ENCODE measurements at places on chromosomes 2 and 18.

DNA sequence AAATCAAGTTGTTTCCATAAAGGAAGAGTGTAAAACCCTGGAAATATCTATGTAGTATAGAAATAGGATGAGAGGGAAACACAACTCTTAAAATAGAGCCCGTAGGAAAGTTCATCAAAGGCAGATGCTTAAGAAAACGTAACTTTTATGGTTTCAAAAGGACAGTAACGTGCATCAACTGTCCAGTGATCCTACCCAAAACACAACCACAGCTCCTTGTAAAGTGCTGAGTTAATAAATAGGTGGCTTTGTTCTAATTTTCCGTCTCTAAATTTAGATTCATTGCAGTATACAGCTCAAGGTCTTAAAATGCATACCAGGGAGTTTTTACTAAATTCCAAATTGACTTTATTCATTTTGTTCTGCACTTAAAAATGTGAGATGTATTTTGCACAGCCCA, 282.1 kb upstream of the ID2 start:
- DNase-seq, result no peak

DNA sequence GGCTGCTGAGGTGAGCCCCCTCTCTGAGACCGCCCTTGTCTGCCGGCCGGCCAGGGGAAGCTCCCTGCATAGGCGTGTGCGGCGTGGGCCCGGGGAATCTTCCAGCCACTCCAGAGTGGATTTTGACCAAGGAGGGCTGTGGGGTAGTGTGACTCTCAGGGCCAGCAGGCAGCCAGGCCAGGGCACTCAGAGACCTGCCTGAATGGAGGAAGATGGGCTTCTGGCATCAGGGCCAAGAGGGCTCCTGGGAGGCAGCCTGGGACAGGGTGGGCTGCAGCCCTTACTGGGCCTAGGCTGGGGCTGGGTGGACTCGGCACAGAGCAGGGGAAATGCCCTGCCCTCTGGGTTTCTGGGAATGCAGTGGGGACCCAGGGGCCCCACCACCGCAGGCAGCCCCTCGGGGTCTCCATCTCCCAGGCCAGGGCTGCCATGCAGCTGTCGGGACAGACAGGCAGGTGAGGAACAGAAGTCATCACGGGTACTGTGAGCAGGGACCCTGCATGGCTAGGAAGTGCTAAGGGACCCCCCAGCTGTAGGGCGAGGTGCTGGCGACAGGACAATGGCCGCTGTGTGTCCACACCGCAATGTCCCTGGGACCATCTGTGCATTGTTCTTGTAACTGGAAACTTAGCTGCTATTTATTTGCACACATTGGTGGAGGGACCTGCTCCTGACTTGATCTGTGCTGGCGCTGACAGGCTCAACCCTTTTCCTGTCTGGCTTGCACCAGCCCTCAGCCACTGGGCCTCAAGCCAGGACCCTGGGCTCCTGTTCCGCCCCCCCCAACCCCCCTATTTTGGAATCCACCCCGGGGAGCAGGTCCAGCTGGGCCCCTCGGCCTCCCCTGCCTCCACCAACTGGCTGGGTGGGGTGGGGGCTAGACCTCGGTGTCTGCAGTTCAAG, 4.1 kb downstream of the PDCD1 start:
- DNase-seq, result no peak

DNA sequence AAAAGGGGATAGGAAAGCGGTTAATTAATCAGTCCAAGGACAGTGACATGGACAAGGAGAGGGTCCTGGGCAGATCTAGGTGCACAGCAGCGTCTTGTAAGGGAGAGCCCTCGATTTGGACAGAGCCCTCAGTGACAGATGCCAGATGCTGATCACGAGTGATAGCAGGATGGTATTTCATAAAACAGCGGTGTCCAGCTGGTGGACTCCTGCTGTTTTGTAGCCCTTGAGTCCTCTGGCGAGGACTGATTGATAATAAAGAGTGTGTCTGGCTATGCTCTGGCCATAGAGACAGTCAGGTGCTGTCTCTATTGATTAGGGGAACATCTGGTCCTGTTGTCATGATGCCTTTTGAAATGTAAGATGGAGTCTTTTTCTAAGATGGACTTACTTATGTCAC, 180.7 kb downstream of the NCK2 start:
- no peak for DNase-seq

DNA sequence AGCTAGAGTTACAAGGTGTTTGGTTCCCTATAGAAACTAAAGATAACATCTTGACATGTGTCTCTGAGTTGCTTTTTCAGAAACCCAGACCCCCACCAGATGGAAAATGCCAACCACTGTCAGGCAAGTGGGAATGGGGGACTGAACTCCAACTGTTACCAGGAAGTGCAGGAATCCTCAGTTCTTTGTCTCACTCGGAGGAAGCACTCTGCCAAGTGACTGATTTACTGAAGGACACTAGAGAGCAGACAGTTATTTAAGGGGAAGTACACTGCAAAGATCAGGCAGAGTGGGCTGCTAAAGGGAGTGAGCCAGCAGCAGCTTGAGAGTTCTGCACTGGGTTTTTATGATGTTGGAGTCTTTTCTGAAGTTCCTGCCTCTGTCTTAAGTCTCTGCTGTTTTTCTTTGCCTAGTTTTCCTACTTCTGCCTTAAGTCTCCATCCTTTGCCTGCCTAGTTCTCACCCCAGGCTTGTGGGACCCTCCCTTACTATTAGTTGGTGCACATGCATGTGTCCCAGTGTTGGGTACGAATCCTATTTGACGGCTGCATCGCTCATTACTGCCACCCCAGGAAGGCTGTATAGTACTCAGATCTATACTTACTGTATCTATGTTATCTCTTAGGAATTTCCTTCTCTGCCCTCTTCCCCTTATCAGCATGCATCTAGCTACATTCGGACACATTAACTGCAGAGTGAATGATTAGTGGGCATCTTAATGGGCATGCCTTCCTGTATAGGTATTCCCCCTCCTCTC, 97.1 kb downstream of the TEX51 start:
- no peak for DNase-seq

DNA sequence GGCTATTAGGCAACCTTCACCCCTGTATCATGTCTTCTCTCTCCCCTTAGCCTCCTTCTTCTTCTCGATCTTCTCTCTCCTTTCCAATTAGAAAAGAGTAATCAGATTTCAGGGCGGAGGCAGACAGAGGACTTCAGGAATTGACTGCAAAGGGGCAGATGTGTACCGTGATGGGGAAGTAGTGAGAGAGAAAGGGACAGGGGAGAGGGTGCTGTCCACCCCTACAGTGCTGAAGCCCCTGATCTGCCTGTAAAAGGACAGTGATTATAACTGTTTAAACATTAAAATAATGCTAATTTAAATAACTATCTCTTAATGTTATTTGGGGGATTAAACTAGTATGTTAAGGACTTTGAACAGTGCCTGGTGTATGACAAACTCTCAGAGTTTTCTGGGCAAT, 178.5 kb downstream of the ACTR3 start:
- DNase-seq, result no peak

- no peak for DNase-seq
These were observed 70.6 kb upstream of the TEX51 start for GRCh38 chr2:126828051-126828450.

DNA sequence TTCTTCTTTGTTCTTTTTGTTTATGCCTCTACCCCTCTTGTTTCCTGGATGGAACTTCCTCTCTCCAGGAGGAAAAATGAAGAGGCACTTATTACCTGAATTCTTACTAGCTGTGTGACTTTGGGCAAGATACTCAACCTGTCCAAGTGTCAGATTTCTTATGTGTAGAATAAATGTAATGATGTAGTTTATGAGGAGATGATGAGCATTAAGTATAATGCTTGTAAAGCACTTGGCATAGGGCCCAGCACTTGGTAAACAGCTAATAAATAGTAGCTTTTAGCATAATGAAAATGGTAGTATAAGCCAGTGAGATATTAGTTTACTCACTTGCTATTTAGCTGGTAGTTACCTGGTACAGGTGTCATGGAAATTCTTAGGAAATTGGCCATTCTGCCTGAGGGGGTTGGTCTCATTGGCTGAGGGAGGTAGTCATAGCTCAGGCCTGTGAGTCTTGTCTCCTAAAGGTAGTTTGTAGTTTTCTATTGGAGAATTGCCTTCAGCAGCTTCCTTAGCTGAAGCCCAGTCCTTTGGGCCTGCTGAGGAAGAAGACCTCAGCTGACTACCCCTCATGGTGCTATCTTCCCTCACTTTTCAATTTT, 133.4 kb upstream of the NABP1 start:
- DNase-seq, result peak; percentile 42

DNA sequence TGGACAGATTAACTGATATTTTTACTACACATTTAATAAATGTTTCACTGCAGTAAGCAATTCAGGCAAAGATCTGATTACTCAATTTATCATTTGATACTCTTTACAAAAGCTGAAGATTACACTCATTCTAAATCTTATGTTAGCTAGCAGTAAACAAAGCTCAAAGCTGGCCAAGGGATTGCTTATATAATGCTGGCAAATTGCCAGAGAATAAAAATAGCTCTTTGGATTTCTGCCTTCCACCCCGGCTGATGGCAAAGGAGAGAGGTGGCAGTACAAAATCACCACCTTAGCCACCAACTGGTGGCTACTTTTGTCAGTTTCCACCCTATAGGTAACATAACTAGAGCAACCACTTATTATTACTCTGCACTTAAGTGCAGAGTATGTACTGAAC, 320.5 kb downstream of the FSIP2 start:
- peak; percentile 43 for DNase-seq

DNA sequence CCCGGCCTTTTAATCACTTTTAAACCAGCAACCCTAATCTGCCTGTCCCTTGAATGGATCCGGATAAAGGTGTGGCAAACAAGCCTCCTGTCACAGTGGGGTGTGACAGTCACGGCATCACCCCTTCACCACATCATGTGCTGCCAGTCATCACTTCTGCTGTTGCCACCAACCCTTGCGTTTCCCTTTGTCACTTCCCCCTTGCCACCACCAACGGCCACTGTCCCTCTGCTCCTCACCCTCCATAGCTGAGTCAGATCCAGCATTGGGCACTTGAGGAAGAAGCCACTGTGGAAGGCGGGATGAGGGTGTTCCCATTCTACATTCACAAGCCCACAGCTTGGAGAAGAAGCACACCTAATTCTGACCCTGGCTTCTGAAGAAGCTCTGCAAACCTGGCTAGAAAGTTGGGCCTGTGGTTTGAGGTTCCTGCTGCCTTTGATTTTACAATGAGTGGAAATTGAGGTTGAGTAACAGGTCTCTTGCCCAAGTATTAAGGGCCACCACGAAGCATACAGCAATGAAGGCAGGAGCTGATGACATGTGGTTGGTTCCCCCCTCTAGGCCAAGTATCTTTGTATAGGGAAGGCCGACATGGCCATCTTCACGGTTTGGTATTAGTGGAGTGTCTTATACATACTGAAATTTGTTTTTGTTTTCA, 22.9 kb upstream of the DARS1 start:
- no peak for DNase-seq

DNA sequence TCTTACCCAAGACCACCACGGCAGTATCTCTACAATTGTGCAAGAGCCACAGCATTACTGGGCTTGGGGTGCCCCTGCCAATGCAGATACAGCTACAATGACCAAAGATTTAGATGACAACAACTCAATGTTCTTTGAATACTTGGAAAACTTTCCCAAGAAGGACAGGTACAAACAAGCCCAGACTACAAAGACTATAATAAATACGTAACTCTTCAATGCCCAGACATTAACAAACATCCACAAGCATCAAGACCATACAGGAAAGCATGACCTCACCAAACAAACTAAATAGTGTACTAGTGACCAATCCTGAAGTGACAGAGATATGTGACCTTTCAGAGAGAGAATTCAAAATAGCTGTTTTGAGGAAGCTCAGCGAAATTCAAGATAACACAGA, 62.8 kb downstream of the ICA1L start:
- no peak for DNase-seq

GRCh38 chr2:128643221-128644065, 324.8 kb upstream of the HS6ST1 start:
- no peak for DNase-seq

DNA sequence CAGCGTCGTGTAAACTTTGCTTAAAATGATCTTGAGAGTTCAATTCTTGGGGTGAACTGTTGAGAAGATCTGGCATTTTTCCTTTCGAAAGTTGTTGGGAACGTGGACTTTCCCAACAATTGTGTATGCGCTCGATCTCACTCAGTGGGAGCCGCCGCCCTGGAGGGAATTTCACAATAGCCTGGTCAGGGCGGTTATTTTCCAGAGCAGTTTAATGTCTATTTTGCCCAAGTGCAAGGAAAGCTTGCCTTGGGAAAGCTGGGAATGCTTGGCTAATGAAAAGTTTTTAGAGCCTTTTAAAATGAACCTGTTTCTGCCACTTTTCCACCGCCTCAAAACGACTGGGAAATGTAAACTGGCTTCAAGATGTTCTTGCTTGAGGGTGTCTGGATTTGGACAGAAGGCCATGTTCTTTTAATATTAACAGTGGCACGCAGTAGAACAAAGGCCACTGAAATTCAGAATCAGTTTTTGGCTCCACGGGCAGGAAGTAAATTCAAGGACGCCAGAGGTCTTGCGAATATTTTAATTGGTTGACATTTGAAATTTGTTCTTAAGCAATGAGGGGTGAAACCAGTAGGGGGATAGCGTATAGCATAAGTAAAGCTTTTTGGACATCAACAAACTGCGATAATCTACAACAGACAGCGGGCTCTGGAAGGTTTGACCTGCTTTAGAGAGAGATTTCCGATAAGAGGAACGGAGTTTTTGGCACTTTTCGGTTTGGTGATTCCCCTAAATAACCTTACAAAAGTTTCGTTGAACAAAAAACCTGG, 1.2 kb downstream of the CFLAR start:
- peak; percentile 38 for DNase-seq

DNA sequence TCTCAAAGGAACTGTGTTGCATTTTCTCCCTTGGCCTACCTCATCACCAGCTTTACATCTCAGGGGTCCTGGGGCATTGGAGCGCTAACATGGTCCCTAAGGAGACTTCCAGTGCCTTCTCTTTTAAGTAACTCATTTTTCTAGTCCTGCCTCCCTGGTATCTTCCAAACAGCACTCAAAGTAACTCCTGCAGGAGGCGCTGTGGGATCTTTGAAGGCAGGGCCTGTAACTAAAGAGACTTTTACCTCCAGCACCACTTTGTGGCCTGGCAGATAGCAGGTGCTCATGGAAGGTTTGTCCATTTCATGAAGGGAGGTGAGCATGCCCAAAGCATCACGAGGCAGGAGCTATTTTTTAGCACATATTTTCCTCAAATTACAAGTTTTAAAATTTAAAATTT, 411.0 kb upstream of the GYPC start:
- DNase-seq, result peak; percentile 14

DNA sequence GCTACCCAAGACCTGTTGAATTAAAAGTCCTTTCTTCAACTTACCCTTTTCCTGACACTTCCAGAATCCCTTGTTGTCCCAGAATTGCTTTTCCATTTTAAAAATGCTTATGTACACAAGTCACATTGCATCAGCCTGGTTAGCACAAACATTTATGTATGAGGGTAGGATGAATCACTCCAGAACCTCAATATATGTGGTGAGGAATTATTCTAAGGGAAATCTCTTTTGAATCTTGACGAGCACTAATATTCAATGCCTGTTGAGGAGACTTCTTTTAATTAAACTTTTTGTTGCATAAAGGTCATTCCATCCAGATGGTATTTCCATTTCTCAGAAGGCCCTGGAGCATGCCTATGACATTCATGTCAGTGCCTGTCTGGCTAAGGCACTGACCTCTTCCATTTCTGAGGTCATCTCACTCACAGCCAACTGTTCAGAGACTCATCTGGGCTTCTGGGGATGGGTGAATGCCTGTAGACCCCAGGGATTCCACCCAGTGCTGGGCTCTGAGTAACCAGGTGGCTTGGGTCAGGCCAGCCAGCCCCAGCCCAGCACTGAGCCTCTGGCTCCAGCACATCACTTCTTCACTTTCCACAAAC, 28.2 kb downstream of the ACMSD start:
- DNase-seq, result no peak
